ENCODE measurements at places on chromosomes 6 and 20. TPM values are rescaled to one million over a fixed set of nuclear protein-coding genes. Genes with fewer than 3 reads are reported as not detected.

GPR6 gene
- not detected for total RNA-seq

ADGRB3 gene
- total RNA-seq: not detected

VSX1 gene
- not detected for total RNA-seq

WTAP gene
- 75.6 TPM for total RNA-seq

FAM217B gene
- 9.9 TPM for total RNA-seq
